GM23248 (cell line): ENCODE measurements at places on chromosomes 12 and 14.

- no peak overlapping the region for H3K27ac ChIP-seq
- no peak for DNase-seq
These were observed 265.1 kb upstream of the SFSWAP start for GRCh38 chr12:131445795-131446194.

- H3K4me3 ChIP-seq, result peak overlapping the region; percentile 47
- H3K4me1 ChIP-seq, result peaks cover 16% of the 10 kb centered on the region
- peak; percentile 92 for DNase-seq
- H3K27ac ChIP-seq, result peak overlapping the region; percentile 46
- H3K27me3 ChIP-seq, result peaks cover 6% of the 10 kb centered on the region; the same call in 1 of the 2 replicates
These were observed 73.9 kb downstream of the HSD17B6 start for GRCh38 chr12:56836800-56837663.

GRCh38 chr12:85484387-85484786 lies 204.4 kb downstream of the ALX1 start:
- no peak overlapping the region for H3K4me3 ChIP-seq
- no peaks in the 10 kb centered on the region for H3K36me3 ChIP-seq
- no peak for DNase-seq
- no peaks in the 10 kb centered on the region for H3K4me1 ChIP-seq
- no peak overlapping the region for H3K27ac ChIP-seq
- no peaks in the 10 kb centered on the region; the same call in none of the 2 replicates for H3K27me3 ChIP-seq

DNA sequence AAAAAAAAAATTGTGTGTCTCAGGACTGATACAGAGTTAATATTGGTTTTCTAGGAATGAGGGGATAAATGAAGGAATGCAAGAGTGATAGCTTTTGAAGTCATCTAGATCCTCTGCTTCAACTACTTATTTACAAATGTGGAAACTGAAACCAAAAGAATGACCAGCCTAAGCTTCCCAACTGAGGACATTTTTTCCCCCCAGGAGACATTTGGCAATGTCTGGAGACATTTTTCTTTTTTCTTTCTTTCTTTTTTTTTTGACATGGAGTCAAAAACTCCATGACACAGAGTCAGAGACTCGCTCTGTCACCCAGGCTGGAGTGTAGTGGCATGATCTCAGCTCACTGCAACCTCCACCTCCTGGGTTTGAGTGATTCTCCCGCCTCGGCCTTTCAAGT lies 15.3 kb downstream of the DLK1 start:
- H3K27me3 ChIP-seq, result no peaks in the 10 kb centered on the region
- no peaks in the 10 kb centered on the region for H3K36me3 ChIP-seq
- no peak overlapping the region for H3K4me3 ChIP-seq
- H3K4me1 ChIP-seq, result 0 out of 2 replicates have a peak, but pooled peaks cover 3% of the 10 kb centered on the region
